CD4-positive, alpha-beta T cell (primary cell): ENCODE measurements at places on chromosomes 3 and 15. TPM values are rescaled to one million over a fixed set of nuclear protein-coding genes. Genes with fewer than 3 reads are reported as not detected.

The TRAT1 gene
- 88.8 TPM for total RNA-seq

The SLC22A14 gene
- 0.11 TPM for total RNA-seq

The PARP15 gene
- total RNA-seq: 41.8 TPM

The CPNE9 gene
- 0.33 TPM for total RNA-seq

The ITIH4 gene
- 35.8 TPM for total RNA-seq

DNA sequence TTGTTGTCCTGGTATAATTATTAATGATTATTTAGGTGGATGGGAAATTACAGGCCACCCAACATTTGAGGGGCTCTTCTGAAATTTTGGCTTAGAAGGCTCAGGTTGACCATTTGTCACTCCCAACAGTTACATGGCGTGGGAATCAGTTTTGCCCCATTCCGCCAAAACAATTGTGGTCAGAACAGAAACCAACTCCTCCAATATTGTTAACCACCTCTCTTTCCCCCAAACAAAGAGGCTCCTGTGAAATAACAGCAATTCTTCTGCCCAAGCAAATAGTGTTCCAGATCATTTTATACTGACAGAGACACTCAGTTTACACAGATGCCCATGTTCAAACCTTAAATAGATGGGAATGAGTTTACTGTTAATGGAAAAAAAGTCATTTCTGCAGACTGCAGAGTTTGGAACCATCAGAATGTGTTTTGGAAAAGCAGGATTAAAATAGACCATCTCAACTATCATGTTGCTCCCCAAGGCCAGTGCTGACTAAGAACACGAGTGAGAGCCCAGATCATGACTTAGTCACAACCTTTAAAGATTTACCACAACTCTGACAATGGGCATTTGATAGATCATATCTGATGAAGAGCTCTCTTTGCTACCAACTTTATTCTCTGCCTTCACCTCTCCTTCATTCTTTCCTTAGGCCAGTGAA, 102.1 kb downstream of the DUT start:
- no peak for DNase-seq

DNA sequence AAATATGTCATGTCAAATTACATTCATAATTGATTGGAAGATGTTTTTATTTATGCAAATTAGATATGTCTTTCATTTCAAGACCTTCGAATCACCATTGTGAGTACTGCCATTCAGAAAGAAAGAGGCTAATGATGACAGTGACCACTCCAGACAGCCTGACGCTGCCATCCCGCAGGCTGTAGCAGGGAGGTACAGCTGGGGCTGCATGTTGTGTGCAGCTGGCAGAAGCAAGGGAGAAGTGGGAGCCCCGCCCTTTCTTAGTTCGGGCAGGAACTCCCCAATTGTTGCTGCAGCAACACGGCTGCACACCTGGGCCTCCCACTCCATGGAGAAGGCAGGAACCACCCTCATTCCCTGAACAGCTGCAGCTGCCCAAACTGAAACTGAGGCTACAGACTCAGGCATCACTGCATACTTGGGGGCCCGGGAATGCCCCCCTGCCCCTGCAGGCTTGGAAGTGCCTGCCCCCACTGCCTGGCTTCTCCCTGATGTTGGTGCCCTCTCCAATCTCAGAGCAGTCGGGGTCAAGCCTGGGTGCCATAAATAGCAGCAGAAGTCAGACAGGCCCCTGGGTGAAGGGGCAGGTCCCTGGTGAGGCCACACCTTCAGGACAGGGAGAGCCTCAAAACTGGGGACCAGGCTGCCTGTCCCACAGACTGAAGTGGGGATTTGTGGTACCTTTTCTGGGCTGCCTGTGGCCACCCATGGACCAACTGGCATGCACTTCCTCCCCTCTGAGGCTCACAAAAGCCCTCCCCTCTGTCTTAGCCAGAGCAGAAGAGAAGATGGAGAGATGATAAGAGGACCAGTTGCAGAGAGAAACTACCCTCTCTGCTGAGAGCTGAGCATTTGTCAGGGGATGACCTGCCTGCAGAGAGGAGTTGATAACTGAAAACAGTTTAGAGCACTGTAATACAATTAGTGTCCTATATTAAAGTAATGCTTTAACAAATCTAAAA, 964.6 kb downstream of the SI start:
- no peak for DNase-seq

DNA sequence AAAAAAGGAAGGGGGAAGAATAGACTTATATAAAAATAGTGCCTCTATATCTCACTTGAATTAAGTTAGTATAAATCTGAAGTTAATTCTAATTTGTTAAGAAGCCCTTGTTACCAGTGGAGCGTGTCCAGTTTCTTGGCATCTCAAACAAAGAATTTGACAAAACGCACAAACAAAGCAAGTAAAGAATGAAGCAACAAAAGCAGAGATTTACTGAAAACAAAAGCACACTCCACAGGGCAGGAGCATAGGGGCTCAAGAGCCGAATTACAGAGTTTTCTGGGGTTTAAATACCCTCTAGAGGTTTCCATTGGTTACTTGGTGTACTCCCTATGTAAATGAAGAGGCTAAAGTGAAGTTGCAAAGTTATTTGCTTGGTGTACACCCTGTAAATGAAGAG, 34.0 kb upstream of the GK5 start:
- no peak for DNase-seq

DNA sequence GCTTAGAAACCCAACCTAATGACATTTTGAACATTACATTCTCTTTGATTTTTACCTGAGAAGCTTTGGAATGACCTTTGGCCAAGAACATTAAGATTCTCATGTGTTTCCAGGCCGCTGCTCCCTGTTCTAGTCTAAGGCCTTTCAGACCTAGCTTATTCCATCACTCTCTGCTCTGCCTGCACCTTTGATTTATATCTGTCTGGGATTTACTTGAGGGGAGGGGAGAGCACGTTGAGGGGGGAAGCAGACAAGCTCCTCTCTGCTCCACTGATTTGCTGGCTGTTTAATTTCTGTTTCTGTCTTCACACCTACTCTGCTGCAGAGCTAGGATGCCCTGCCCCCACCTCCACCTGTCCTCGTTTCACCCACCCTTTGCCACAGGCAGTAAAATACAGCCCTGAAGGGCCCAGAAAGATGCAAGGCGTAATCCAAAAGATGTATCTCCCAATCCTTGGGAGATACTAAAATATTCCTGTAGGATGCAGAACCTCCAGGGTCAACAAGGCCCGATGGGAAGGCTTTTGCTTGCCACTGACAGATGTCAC, 429.8 kb downstream of the EPHB1 start:
- no peak for DNase-seq

DNA sequence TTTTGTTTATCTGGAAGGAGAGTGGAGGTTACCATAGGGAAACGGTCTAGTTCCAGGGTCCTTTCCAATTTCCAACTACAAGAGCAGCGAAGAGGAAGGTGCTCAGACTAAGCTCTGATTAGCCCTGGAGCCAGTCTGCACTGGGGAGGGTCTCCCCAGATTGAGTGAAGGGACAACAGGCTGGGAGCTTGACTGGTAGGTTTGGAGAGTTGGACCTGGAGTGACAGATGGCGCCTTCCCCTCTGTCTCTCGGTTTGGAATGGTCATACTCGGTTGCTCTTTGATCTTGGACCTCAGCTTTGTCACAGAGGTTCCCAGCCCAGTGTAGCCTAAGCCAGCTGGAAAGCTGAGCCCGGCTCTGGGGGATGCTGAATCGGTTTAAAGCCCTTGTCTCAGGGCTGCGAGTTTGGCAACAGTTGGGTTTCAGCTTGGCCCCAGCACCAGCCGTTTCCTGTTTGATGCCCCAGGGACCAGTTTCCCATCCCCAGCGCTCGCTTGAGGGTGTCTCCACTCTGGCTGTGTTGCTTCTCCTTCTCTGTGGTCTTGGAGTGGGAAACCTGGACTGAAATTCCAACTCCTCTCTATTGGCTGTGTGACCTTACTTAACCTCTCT, 53.1 kb upstream of the ULK4 start:
- DNase-seq: peak; percentile 18

- no peak for DNase-seq
These were observed 271.3 kb downstream of the PLOD2 start for GRCh38 chr3:145889730-145890129.

DNA sequence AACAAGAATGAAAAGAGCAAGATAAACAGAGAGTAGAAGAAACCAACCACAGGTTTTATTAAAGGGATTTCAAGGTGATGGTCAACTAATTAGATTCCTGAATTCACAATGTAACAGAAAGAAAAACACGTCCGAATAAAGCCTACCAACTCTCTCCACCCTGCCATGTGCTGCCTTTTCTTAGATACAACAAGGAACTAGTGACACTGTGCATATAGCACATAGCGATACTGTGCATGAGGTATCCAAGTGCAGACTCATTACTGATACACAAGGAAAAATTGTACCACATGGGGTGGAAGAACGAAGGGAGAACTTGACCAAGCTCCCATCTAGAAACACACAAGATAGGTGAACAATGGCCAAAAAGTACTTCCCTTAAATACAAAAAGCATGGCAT, 154.6 kb downstream of the MAGI1 start:
- DNase-seq: no peak

DNA sequence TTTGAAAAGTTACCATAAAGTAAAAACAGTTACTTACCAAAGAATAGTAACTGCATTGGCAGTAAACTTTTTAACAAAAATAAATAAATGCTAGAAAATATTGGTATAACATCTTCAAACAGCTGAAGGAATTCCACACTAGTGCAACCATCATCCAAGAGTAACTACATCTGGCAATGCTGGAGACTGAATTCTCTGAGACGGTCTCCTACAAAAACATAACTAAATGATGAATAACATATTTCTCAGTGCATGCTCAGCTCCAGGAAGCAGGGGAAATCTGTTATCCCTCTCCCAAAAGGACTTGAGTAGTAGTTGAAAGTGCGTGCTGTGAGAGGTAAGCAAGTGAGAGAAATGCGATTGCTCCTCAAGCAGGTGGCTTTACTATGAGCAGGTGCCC, 526.8 kb upstream of the CCDC54 start:
- DNase-seq: no peak

DNA sequence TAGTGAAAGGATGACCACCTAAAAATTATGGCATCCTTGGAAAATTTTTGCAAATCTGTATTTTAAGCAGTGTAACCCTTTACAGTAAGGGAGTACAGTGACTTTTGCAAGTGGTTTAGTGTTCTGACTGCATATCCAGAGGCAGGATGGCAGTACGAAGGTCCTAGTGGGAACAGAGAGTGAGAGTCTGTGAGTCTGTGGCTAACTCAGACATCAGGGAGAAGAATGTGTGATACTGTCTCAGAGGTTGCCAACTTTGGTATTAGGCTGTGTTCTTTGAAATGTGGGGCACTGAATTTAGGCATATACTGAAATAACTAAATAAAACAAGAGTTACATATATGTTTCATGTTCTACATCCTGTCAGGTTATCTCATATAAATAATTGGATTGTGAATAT, 25.7 kb downstream of the PRKCI start:
- no peak for DNase-seq

- no peak for DNase-seq
These were observed 35.6 kb upstream of the FLNB start for GRCh38 chr3:57972531-57973111.

- no peak for DNase-seq
These were observed 134.6 kb downstream of the SLC25A26 start for GRCh38 chr3:66355394-66355793.

DNA sequence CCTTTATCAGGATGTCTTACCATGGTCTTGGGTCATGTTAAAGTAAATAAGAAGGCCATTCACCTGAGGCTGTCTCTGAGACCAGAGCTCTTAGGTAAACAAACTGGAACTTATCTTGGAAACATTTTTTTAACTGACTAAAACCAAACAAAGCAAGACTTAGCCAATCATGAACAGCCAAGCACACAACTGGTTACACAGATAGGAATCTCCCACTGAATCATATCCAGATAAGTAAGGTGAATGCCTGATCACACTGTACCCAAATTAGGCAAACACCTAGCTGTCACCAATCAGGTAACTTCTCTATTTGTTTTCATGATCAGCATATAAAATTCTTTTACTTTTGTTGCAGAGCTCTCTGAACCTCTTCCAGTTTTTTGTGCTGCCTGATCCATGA, 205.4 kb downstream of the CNTN3 start:
- no peak for DNase-seq

DNA sequence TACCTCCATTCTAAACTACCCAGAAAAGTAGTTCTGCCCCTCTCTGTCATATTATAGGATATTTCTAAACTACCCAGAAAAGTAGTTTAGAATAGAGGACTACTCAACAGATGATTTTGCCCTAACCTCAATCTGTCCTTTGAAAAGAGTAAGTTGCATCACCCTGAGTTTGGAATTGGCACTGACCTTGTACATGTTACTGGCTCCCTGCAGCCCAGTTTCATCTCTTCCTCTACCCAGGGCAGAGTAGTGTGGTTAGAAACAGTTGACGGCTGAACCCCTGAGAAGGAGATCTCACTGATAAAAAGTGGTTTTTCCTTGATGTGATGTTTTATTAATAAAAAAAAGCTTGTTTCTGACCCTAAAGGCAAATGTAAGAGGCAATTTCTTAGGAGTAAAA, 340.5 kb upstream of the NECTIN3 start:
- no peak for DNase-seq

GRCh38 chr15:89766357-89767311, 9.5 kb upstream of the MESP2 start:
- DNase-seq: no peak

- peak; percentile 87 for DNase-seq
These were observed at the start of gene CEP70 for GRCh38 chr3:138594150-138594934. Gene CEP70, minus strand, starts transcription at chr3:138594260. Its CDS starts 21,333 bp downstream, at chr3:138572927.

- no peak for DNase-seq
These were observed 373.7 kb upstream of the NECTIN3 start for GRCh38 chr3:110697961-110698360.
